ENCODE measurements at places on chromosomes 4 and X.

- DNase-seq = no peak
These were observed 62.1 kb upstream of the USP9X start for GRCh38 chrX:41023098-41023497.

DNA sequence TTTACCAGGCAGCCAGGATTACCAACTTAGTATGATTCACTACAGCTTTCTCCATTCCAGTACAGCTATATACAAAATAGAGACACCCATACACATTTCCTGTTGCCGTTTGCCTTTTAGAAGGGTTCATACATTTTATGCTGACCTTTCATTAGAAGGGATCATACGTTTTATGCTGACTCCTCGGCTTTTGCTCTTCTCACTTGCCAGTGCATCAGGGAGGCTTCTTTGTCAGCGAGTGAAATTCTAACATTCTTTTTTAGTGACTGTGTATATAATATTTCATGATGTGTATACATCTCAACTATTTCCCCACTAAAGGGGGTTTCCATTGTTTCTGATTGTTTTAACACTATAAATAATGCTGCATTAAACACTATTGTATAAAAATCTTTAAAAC, 552.6 kb downstream of the TRIML1 start:
- no peak for DNase-seq

DNA sequence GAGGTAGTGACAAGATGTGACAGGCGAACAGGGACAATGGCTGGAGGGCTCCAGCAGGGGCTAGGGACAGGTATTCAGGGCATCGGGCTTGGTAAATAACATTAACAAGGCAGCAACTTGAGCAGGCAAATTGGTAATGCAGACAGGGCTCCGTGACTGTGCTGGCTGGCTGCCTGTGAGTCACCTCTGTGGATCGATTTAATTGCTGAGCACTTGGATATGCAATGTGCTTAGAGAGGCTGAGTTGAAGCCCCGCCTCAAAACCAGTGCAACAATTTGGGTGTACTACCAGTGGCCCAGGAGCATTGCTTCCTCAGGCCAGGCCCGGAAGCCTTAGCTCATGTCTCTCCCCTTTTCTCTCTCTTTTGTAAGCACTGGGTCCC, 19.5 kb downstream of the CNGA2 start:
- no peak for DNase-seq

DNA sequence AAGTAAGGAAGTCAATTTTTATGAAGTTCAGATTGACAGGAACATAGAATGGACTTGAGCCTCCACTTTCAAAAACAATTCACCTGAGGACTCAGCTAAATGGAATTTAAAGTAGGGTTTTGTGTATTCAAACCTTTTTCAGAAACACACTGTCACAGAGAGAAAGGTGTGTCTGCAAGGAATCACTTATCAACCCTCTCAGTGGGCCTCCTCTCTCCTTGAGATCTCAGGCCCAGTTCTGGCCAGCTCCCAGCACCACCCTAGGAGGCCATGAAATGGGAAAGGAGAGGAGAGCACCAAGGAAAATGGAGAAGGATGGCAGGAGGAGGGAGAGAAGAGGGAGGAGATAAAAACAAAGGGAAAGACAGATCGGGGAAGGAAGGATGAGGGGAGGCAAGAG, 28.6 kb downstream of the TMEM255A start:
- DNase-seq = no peak

DNA sequence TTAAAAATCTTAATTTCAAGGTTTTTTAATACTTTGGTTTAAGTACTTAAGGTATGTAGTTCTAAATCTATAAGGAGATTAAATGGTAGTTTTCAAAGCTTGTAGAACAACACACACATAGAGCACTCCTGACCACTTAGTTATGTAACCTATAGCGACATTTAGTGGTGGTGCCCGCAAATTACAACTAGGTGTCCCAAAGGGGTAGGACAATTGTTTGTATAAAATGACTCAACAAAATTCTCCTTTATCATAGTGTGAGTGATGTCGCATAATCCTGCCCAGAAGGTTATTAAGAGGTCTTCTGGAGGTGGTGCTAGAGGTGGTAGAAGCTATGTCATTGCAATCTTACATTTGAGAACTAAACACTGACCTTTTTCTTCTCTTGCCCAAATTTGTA, 373.0 kb upstream of the RASGEF1B start:
- peak; percentile 81 for DNase-seq

DNA sequence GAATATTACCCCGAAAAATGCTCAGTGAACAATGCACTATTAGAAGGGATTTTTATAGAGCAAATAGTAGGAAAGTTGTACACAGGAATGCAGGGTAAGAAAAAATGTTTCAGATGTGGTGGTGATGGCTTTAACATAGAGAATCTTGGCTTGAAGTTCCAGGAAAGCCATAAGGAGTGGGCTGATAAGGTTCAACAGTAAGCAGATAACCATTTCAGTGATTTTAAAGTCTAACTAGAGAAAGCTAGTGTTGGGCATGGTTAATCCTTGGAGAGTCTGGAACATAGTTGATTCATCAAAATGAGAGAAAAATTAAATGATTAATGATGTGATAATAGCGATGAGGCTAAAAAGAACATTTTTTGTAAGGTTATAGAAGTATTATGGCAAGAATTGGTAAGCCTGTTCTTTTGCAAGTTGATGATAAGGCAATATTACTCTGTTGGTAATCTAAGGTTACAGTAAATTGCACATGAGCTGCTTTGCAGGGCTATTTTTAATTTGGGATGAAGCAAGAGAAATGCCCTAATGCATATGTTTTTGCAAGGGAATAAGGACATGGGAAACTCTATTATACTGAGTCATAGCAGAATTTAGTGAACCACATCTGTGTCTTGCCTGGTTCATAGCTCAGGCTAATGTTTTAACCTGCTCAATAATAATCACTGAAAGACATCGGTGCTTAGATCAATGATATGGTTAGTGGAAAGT, 44.3 kb downstream of the GALNTL6 start:
- no peak for DNase-seq

GRCh38 chr4:126860308-126860707, 772.4 kb upstream of the INTU start:
- DNase-seq = no peak

DNA sequence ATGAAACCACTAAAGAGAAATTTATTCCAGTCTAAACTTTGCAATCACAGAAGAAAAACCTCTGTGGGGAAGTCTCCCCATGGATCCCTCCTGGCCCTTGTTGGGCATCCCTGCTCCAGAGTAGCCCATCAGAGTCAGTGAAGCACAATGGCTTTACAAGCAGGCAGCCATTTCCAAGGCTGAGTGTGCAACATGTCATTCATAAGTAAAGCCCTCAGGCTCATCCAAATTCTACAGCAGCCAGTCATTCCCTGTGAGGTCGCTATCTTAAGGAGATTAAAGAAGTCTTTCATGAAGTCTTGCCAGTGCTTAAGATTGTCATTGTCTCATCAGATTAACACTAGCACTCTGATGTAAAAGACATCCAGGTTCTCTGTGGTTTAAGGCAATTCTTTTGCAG, 17.0 kb upstream of the MAPK10 start:
- DNase-seq = no peak

DNA sequence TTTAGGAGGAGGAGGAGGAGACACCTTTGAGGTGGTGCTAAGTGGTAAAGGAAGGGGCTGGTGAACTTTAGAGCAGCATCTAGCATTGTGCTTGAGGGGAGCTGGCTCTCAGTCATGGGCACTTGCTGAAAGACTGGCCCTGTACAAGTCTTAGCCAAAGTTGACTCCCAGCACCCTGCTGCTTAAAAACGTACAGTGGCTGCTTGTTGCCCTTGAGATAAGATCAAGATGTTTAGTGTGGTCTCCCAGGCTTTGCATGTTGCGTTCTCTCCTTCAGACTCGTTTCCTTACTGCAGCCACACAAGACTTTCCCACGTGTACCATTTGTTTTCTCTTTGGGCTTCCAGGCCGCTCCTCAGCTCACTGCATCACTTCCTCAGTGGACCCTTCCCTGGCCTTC, 1.8 kb downstream of the MED28 start:
- DNase-seq = no peak

GRCh38 chr4:93828995-93829819, 654 bp downstream of the ATOH1 start:
- no peak for DNase-seq

DNA sequence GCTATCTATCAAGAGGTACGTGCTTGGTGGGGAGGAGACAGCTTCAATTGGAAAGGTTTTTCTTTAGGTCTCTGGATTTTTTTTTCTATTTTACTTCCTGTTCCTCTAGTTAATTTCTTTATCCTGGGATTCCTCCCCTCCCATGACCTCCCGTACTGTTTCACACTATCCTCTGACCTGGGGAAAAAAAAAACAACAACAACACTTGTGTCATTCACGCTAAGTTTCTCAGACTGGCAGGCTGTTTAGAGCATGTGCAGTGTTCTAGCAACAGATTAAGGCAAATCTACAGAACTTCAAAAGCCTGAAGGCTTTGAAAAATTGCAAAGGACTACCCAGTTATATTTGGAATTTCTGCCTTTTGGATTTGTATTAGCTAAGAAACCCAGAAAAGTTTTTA, 358.4 kb downstream of the ARHGAP24 start:
- no peak for DNase-seq

DNA sequence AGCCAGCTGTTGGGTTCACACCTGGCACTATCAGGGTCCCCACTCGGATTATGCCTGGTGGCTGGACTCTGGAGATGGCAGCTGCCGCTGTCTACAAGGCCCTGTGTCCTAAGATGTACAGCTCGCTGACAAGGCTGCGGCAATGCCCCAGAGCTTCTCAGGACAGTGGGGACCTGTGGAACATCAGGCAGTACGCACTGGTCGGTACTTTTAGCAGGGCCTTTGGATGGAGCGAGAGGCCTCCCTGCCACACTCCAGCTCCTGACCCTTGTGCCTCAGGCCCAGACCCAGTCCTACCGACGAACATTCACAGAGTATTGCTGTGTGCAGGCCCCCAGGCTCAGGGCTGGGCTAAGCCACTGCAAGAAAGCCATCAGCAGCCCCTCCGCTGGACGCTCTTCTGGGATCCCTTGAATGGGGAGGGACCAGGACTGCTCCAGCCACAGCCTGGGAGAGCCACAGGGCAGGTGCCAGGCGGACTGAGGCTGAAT, 45.7 kb upstream of the HMX1 start:
- DNase-seq = peak; percentile 16

- DNase-seq = no peak
These were observed 66.8 kb downstream of the RTL9 start for GRCh38 chrX:110425222-110426154.

- no peak for DNase-seq
These were observed 20.2 kb downstream of the PJA1 start for GRCh38 chrX:69144838-69145680.

- no peak for DNase-seq
These were observed 537 bp downstream of the RBM10 start for GRCh38 chrX:47145395-47146120.

DNA sequence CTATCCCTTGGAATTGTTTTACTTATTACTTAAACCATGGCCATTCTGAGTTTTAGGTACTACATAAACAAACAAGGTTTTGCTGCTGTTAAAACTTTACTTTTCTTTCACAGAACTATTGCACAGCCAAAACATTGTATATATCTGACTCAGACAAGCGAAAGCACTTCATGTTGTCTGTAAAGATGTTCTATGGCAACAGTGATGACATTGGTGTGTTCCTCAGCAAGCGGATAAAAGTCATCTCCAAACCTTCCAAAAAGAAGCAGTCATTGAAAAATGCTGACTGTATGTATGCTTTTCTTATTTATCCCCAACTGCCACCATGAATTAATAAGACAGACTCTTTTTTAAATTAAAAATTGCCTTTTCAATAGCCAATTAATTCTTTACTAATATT, 69.8 kb downstream of the CCKAR start:
- no peak for DNase-seq

DNA sequence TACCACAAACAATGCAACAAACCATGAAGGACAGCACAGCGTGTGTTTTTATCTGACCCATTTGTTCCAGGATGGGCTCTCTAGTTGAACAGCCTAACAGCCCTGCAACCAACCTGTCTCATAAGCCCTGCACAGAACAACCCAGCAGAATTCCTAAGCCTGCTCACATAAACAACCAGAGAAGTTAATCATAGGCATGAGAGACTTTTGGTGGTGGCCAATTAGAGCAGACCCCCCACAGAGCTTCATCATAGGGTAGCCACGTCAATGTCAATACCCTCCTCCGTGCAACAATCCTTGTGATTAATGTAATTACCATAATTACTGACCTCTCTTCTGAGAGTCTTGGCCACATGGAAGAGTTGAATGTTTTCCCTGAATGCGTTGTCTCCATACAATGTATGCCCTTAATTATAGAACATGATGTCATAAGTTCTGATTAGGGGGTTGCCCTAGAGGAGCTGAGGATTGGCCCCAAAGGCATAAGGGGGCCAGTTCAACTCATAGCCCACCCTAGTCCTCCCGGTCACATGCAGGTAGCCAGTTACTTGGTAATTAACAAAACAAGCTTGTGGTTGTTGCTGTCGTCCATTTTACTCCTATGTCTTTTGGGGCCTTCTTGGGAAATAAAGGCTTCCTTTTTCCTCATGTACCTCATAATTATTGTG, 92.7 kb downstream of the SYNPO2 start:
- DNase-seq = no peak

- DNase-seq = no peak
These were observed 193.2 kb downstream of the COMMD8 start for GRCh38 chr4:47270201-47270888.

DNA sequence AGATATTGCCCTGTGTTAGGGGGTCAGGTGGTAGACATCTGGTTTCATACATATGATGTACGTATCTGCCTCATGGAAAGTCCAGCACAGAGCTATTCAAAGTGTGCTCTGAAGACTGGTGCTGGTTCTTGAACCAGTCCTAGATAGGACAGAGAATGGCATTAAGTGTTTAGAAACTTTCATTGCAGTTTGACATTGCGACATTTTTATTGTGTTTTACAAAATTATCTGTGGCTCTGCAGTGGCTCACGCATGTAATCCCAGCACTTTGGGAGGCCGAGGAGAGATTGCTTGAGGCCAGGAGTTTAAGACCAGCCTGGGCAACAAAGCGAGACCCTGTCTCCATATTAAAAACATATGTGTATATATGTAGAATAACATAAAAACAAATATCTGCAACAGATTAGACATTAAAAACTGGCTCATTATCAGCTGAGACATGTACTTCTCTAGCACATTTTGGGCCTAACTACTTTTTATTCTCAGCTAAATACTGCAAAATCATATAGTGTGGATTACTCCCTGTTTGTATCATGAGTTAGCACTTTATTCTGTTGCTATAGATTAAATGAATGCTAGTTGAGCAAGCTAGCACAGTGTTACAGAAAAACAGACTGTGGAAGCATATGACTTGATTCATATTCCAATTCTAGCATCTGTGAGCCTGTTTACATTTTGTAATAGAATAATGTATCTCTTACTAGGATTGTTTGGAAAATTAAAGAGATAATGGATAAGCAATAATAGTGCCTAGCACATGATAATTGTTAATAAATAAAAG, 57.1 kb downstream of the USP9X start:
- DNase-seq = no peak

Data from stimulated activated CD8-positive, alpha-beta memory T cell treated with anti-CD3 and anti-CD28 coated beads, Interleukin-4, amount 100 ng/mL, for 48 hours (primary cell).